ENCODE measurements at places on chromosomes 13 and 19.
A peak's percentile ranks its signal among the peaks of the same experiment; 100 is the strongest.

GRCh38 chr19:58196901-58197616 lies 14.2 kb downstream of the ZNF274 start:
- no peak for DNase-seq

DNA sequence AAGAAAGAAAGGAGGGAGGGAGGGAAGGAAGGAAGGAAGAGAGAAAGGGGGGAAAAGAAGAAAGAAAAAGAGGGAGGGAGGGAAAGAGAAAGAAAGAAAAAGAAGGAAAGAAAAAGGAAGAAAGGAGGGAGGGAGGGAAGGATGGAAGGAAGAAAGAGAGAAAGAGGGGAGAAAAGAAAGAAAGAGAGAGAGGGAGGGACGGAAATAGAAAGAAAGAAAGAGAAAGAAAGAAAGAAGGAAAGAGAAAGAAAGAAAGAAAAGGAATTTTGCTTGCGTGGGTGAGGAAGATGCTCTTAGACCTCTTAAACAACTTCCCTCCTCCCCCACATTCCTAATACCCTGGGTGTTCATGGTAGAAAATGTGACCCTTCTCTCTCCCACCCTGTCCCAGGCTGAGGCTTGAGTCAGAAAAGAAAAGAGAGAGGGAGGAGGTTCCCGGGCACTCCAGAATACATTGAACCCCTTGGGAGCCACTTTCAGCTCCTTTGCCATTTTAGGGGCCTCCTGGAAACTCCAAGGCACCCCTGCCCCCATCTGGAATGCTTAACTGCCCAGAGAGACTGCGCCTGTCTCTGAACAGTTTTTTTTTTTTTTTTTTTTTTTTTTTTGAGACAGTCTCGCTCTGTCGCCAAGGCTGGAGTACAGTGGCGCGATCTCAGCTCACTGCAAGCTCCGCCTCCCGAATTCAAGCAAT lies 9.2 kb upstream of the KANK3 start:
- DNase-seq = no peak

- no peak for DNase-seq
Measured at GRCh38 chr13:110458594-110459365, 102.7 kb downstream of the RAB20 start.

- DNase-seq = no peak
Measured at GRCh38 chr13:79528356-79528755, 47.4 kb downstream of the NDFIP2 start.

DNA sequence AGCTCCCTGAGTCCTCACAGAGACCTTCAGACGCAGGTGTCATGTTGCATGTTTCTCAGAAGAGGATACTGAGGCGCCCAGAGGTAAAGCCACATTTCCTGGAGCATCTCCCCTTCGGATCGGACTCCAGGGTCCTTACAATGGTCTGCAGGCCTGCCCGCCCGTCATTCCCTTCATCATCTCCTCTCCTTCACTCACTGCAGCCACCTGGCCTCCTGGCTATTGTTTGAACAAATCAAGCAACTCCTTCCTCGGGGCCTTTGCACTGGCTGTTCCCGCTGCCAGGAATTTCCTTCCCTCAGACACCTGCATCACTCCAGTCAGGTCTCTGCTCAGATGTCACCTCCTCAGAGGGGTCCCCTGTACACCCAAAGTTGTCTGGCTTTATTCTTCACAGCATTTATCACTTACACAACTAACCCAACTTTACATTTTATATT lies 20.3 kb downstream of the CEACAM16 start:
- no peak for DNase-seq

DNA sequence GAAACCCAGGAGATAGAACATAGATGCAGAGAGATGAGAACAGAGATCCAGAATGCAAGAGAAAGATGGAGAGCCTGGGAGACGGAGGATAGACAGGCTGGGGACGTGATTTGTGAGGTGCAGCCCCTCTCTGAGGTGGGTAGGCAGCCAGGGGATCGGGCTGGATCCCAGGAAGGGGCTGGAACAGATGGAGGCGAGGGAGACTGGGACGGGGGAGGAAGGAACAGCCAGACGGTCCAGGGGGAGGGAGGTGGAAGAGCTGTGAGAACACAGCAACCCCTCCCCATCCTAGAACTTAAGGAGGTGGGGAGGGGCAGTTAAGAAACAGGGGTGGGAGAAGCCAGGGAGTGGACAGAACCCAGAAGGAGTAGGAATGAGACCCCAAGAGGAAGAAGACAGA lies 3.1 kb downstream of the SLC17A7 start:
- DNase-seq = no peak

DNA sequence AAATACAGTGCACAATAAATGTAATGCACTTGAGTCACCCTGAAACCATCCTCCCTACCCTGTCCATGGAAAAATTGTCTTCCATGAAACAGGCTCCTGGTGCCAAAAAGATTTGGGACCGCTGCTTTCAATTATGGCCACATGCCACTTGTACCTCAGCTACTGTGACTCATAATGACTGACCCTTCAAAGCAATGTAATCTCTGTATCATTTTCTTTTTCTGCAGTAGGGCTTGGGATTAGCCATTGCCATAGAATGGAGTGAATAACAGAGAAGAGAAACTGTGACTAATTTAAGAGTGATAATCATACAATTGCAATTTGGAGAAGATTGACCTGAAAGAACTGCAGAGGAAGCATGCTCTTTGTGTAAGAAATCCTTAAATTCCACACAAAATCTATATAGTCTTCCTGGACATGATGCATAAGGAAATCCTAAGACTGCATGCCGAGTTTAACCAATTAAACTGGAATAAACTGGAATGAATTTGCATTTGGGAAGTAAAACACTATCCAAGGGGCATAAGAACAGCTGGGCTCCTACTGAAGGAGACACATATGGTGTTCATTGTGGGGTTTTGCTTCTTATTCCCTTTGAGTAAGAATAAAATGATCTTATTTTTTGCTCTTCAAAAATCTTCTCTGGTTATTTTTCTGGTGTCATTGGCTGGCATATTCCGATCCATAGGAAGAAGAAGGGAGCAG lies 59.5 kb upstream of the SLC7A1 start:
- no peak for DNase-seq

GRCh38 chr13:75318138-75318833 lies 163.7 kb downstream of the TBC1D4 start:
- no peak for DNase-seq

- no peak for DNase-seq
Measured at GRCh38 chr13:37070956-37071355, 11.5 kb upstream of the SUPT20H start.

GRCh38 chr13:38872693-38873092 lies 117.9 kb downstream of the STOML3 start:
- DNase-seq = no peak

GRCh38 chr19:35879068-35879467 lies 10.7 kb downstream of the APLP1 start:
- no peak for DNase-seq

GRCh38 chr13:94414708-94415107 lies 64.8 kb downstream of the DCT start:
- DNase-seq = no peak

DNA sequence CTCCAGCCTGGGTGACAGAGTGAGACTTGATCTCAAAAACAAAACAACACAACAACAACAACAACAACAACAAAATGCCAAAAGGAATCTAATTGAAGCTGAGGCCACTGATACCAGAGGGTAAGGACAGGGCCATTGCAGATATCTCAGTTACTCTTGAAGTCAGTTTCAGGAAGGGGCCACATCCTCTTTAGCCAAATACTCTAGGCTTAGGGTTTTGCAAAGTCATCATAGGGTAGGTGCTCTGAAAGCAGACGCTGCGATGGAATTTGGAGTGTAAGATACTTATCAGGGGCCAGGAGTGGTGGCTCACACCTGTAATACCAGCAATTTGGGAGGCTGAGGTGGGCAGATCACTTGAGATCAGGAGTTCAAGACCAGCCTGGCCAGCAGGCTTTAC lies 46.6 kb upstream of the UBAC2 start:
- DNase-seq = no peak

- DNase-seq = no peak
Measured at GRCh38 chr13:47004540-47004939, 107.7 kb upstream of the HTR2A start.

GRCh38 chr19:16577531-16577985 lies 5.3 kb upstream of the SLC35E1 start:
- DNase-seq = no peak

- DNase-seq = no peak
Measured at GRCh38 chr19:40543029-40543597, 33.6 kb upstream of the SHKBP1 start.

GRCh38 chr19:33430674-33431277 lies 57.3 kb downstream of the CEBPG start:
- peak; percentile 32 for DNase-seq

GRCh38 chr19:34336781-34337271 lies 28.2 kb upstream of the GPI start:
- no peak for DNase-seq

- no peak for DNase-seq
Measured at GRCh38 chr13:25217023-25217885, 45.2 kb upstream of the AMER2 start.

- no peak for DNase-seq
Measured at GRCh38 chr13:79225487-79226232, 180.4 kb downstream of the RBM26 start.

DNA sequence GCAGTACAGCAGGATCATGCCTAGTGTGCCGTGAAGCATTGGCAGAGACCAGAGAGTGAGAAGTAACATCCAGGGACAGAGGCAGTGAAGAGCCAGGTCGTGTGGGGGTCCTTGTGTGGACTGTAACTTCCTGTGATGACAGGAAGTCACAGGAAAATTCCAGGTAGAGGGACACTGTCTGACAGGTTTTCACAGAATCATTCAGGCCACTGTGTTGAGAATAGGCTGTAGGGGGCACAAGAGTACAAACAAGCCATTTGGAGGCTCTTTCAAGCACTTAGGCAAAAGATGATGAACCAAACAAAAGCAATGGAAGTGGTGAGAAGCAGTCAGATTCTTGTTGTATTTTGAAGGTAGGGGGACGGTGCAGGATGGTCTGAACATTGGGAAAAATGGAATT lies 46.4 kb downstream of the N4BP2L1 start:
- no peak for DNase-seq

DNA sequence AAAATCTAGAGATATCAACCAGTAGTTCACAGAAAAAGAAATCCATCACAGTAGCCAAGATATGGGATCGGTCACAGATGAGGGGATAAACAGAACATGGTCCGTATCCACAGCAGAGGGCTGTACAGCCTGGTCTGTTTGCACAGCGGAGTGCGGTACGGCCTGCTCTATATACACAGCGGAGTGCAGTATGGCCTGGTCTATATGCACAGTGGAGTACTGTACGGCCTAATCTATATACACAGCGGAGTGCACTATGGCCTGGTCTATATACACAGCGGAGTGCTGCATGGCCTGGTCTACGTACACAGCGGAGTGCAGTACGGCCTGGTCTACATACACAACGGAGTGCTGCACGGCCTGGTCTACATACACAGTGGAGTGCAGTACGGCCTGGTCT lies 43.0 kb upstream of the MCF2L start:
- no peak for DNase-seq

- no peak for DNase-seq
Measured at GRCh38 chr13:29704648-29705047, 109.2 kb upstream of the SLC7A1 start.

- DNase-seq = no peak
Measured at GRCh38 chr19:11142528-11143171, 12.9 kb downstream of the SPC24 start.

- DNase-seq = no peak
Measured at GRCh38 chr19:48726556-48726955, 7.0 kb upstream of the MAMSTR start.

DNA sequence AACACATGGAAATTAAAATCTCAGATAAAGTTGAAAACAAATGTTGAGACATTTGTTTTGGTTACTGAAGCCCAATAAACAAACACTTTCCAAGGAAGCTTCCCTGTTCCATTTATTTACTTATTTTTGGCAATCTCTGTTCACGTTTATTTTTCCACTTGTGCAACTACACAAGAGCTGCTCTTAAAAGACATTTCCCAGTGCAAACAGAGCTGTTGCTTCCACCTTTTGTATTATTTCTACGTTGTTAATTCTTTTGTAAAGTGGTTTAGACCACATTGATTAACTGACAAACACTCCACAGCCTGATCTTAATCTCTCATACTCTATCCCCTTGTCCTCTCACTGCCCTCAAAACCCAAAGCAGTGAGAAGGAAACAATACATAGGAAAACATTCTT lies 757.6 kb downstream of the LIG4 start:
- DNase-seq = no peak

DNA sequence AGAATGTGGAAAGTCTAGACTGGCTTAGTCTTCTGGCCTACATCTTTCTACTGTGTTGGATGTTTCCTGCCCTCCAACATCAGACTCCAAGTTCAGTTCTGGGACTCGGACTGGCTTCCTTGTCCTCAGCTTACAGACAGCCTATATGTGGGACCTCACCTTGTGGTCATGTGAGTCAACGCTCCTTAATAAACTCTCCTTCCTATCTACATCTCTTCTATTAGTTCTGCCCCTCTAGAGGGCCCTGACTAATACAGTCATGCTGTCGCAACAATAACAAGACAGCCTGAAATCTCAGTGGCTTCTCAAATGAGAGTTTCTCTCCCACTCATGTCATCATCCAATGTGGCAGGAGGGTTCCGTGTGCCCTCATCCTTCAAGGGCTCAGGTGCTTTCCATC lies 347.8 kb downstream of the MZT1 start:
- no peak for DNase-seq

- no peak for DNase-seq
Measured at GRCh38 chr13:51032831-51033230, 78.2 kb downstream of the C13orf42 start.

All from stimulated activated CD8-positive, alpha-beta memory T cell treated with anti-CD3 and anti-CD28 coated beads, Interleukin-15, amount 100 ng/mL, for 24 hours (primary cell).